MCF 10A (cell line): ENCODE measurements at places on chromosomes 12 and 14. TPM values are rescaled to one million over a fixed set of nuclear protein-coding genes. Genes with fewer than 3 reads are reported as not detected.

DNA sequence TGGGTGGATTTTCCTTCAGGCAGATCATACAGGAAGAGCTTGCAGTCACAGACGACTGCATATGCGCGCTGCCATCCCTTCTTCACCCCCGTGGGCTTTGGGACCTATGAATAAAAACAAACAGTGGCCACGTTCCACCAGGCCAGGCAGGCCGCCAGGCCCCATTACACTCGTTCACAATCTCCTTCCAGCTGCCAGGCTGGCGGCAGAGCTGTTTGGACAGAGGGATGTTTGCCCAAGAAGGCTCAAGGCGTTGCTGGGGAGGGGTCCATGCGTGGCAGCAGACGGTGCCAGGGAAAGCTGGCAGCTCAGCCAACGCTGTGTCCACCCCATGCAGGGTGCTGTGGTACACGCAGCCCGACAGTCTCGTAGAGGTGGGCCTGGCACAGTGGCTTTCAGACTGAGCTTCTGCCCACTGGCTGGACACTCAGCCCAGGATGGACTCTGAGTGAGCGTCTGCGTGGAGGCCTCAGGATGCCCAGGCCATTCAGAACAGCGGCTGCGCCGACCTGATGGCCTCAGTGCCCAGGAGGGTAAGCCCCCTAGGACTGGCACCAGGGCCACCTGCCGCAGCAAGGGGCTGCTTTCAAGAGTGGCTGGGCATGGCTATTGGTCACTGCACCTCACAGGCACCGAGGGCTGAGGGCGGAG lies 27.5 kb downstream of the AMN start:
- H3K4me1 ChIP-seq, result no peaks in the 10 kb centered on the region
- peaks cover 85% of the 10 kb centered on the region for H3K36me3 ChIP-seq
- DNase-seq, result no peak
- no peak overlapping the region for H3K4me3 ChIP-seq
- no peak overlapping the region for H3K27ac ChIP-seq

DNA sequence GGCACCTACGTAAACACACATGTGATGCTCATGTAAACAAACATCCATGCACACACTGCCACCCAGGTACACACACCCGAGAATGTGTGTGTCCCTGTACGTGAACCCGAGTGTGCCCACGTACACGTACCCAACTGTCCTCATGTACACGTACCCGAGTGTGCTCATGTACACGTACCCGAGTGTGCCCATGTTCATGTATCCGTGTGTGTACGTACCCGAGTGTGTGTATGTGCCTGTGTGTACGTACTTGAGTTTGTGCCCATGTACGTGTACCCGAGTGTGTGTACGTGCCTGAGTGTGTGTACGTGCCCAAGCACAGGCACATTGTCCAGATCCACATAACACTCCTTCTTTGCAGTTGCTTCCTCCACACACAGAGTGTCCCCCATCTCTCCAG lies 45.0 kb downstream of the LRCOL1 start:
- no peak overlapping the region for H3K4me3 ChIP-seq
- H3K36me3 ChIP-seq, result peaks cover 11% of the 10 kb centered on the region
- H3K27ac ChIP-seq, result no peak overlapping the region
- H3K27me3 ChIP-seq, result no peaks in the 10 kb centered on the region

DNA sequence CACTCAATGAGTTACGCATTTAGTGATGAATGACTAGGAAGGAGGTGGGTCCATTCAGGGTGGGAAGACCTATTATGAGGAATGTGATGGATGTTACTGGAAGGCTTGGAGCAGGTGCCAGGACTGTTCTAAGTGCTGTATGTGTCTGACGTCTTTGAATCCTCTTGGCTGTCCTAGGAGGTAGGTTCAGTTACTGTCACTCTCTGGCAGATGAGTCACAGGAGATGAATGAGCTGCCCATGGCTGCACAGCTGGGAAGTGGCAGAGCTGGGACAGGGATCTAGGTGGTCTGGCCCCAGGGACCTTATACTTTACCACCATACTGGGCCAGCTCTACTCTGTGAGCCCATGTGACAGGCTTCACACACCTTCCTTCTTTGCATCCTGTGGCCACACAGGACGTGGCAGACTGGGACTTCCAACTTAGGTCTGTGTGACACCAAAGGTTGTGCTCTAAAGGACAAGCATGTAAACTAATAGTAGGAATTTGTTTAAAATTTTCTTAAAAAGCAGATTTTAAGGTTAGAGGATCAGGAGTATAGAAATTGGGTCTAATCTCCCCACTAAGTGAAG lies 24.0 kb downstream of the TCTN1 start:
- no peaks in the 10 kb centered on the region for H3K27me3 ChIP-seq
- H3K27ac ChIP-seq, result no peak overlapping the region
- H3K36me3 ChIP-seq, result peaks cover 25% of the 10 kb centered on the region
- no peak for DNase-seq

- no peaks in the 10 kb centered on the region for H3K4me1 ChIP-seq
- H3K27ac ChIP-seq, result no peak overlapping the region
- no peak overlapping the region for H3K4me3 ChIP-seq
- no peaks in the 10 kb centered on the region for H3K36me3 ChIP-seq
- no peaks in the 10 kb centered on the region for H3K27me3 ChIP-seq
Observed at GRCh38 chr14:80678436-80678835, 263.1 kb downstream of the CEP128 start.

DNA sequence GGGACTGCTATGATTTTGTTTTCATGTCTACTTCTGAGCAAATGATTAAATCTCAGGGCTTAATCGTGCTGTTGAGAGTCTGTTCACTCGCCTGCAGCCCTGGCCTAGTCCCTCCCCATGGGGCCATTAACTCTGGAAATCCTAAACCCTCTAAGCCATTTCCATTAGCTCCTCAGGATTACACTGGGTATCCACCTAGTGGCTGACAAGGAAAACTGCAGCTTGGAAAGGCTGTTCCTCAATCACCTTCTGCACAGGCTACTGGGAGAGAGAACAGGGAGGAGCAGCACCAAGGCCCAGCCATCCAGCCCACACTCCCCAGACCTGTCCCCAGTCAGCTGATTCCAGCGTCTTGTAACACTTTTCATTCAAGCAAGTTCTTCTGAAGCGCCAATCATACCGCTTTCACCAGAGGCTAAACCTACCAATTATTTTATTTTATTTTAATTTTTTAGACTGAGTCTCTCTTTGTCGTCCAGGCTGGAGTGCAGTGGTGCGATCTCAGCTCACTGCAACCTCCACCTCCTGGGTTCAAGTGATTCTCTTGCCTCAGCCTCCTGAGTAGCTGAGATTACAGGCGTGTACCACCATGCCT lies 48.7 kb downstream of the NEUROD4 start:
- no peak overlapping the region for H3K27ac ChIP-seq
- no peak overlapping the region for H3K4me3 ChIP-seq
- H3K4me1 ChIP-seq, result no peaks in the 10 kb centered on the region
- H3K27me3 ChIP-seq, result peaks cover 41% of the 10 kb centered on the region

DNA sequence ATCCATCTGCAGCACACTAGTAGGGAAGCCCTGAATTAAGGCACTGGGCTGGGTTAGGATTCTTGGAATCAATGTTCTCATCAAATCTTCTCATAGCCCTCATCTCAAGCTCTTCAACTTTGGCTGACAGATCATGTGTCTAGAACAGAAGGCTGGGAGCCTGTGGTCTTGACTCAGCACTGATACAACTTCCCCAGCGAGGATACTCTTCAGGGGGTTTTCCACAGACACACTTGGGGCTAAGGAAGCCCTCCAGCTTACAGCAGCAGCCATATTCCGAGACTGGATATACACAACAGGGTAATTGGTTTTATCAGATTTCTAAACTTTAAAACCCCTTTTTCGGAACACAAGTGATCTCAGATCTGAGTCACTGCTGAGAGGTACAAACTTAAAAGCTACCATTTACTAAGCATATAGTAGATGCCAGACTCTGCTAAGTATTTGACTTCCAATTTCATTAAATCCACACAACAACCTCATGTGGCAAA lies 3.5 kb downstream of the FMNL3 start:
- no peak overlapping the region for H3K4me3 ChIP-seq
- no peaks in the 10 kb centered on the region for H3K36me3 ChIP-seq
- DNase-seq, result no peak

- H3K36me3 ChIP-seq, result peaks cover 39% of the 10 kb centered on the region
- peak overlapping the region; percentile 92 for H3K4me3 ChIP-seq
- DNase-seq, result peak; percentile 94
- peaks cover 36% of the 10 kb centered on the region for H3K4me1 ChIP-seq
Observed at GRCh38 chr14:104972301-104973134, 5.7 kb downstream of the AHNAK2 start.

GPATCH2L gene
- 57.4 and 64.9 TPM in 2 replicates for total RNA-seq

DNA sequence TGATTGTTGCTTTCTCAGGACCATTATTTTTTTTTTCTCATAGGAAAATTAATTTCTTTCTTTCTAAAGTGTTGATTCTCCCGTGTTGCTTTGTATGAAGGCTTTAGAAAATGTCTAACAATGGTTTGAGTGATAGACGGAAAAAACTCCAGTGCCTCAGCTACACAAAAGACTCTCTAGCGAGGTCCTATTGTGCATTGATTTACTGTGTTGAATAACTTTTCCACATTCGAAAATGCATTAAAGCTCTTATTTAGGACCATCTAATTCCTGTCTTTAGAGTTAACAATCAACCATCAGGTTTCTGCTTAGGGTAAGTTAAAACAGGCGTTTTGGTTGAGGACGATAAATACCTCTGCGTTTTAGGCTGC lies 99.6 kb downstream of the PTPN11 start:
- no peak overlapping the region for H3K4me3 ChIP-seq
- no peaks in the 10 kb centered on the region for H3K27me3 ChIP-seq
- no peak for DNase-seq
- H3K4me1 ChIP-seq, result no peaks in the 10 kb centered on the region
